ENCODE measurements at places on chromosomes 16 and 17.

- no peak for DNase-seq
Measured at GRCh38 chr16:19196871-19197270, 28.8 kb downstream of the SYT17 start.

- DNase-seq, result no peak
Measured at GRCh38 chr16:57152096-57153093, 33.4 kb downstream of the PSME3IP1 start.

GRCh38 chr16:10090816-10091215 is 91.4 kb downstream of the GRIN2A start:
- no peak for DNase-seq

GRCh38 chr17:64565563-64565962 is 58.8 kb downstream of the CEP95 start:
- no peak for DNase-seq

- no peak for DNase-seq
Measured at GRCh38 chr17:61809816-61810392, 53.4 kb downstream of the BRIP1 start.

GRCh38 chr17:61064087-61064951 is 335.3 kb upstream of the TBX2 start:
- no peak for DNase-seq

GRCh38 chr16:71540-72401 is 660 bp downstream of the RHBDF1 start:
- no peak for DNase-seq

- no peak for DNase-seq
Measured at GRCh38 chr16:60214311-60214710, 1480.2 kb upstream of the GOT2 start.

DNA sequence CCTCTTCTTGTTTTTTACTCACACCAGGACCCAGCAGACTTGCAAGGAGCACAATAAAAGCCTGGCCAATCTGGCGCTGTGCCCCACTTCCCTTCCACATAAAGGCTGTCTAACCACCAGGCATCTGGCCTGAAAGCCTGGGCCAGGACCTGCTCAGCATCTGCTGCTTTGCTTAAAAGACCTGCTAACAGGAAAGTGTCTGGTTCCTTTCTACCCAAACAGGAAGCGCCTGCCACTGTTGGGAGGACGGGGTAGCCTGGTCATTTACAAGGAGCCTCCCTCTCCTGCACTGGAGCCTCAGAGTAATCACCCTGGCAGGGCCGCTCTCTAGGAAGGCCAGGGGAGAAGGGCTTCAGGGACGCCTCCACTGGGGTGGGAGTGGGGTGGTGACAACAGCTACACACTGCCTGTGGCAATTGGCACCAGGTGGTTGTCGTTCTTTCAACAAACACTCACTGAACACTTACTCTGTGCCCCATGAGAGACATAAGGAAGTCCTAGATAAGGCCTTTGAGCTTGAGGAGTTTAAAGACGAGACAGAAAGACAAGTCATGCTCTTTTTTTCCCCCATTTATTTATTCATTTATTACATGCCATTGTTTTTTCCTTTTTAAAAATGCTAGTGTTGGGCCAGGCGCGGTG is 6.3 kb upstream of the MMP28 start:
- no peak for DNase-seq

GRCh38 chr16:65786916-65787315 is 579.6 kb upstream of the CDH5 start:
- no peak for DNase-seq

- no peak for DNase-seq
Measured at GRCh38 chr16:74466872-74467271, 45.6 kb upstream of the CLEC18B start.

DNA sequence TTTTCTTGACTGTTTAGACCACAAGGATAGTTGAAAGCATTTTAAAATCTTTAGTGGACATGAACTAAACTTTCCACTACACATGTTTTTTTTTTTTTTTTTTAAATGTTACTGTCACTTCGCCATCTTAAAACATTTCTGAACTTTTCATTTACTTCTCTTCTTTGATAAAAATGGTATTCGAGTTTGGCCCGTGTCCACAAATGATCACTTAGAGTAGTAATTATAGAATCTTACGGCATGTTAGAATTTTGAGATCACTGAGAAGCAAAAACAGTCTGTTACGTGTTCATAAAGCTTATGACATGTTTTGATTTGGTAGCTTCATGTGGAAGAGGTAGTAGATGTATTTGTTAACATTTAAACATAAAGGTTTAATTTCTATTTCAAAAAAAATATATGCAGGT is 1.1 kb downstream of the NSRP1 start:
- DNase-seq, result no peak

DNA sequence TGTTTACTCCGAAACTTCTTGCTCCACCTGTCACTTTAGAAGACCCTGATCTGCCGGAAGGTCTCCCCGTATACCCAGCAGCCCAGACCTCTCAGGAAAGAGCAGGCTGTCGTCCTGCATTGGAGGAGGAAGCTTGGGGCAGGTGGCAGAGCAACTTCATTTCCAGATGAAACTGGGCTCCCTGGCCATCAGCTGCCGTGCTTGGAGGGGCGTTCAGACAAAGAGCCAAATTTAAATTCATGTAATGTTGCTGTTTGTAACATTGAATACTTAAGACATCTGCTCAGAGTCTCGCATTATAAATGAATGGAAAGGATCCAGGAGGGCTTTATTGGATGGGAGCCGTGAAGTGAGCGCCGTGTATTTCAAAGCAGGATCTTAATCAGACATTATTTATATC is 628.5 kb downstream of the MAF start:
- DNase-seq, result no peak

DNA sequence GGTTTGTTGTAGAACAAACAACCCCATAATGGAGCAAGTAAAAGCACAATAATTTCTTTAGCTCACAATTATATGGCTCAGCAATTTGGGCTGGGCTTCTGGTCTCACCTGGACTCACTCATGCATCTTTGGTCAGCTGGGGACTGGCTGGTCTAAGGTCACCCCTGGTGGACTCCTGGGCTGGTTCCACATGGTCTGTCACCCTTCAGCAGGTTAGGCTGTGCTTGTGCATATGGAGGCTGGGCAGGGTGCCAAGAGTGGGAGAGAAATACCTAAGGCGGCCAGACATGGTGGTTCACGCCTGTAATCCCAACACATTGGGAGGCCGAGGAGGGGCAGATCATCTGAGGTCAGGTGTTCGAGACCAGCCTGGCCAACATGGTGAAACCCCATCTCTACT is 27.0 kb upstream of the SMURF2 start:
- no peak for DNase-seq

DNA sequence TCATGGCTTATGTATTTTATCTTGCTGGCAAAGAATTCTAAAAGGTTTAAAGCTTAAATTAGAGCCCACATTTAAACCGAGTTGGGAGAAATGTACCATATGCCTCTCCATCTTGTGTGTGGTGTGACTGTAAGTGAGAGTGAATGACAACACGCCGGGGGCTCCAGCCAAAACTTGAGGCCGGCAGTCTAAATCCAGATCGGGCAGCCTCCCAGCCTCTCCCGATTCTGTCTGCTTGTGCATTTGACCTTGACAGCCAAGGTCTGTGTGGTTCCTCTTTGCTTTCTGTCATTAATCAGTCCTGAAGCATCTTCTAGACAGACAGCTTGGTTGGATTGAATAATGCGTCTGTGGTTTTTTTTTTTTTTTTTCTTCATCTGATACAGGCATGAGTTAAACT is 1093.2 kb upstream of the EEF2KMT start:
- DNase-seq, result no peak

DNA sequence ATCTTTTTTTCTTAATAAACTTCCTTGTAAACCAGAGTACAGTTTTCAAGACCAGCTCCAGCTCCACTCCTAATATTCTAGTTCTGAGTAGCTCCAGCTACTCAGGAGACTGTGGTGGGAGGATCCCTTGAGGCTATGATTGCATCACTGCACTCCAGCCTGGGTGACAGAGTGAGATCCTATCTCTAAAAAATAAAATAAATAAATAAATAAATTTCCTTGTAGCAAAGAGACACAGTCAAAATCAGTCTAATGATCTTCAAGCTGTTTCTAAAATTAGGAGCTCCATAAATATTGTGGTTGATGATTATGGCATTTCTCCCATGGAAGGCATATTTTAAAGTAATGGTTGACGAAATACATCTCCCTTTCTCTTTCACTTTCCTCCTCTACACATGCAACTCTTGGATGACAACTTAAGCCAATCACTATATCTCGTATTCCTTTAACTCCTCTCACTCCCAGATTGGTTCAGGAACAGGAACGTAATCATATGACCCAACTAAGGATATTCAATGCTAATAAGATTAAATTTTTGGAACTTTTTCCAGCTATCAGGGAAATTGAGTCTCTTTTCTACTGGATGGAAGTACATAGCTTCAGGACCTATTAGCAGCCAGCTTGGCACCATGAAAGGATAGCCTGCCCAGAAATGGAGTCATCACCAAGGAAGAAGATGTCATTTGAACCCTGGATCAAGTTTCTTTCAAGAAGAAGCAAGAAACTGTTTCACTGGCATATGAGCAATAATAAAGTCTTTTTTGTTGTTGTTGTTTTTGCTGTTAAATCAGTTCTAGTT is 42.1 kb upstream of the TAOK1 start:
- no peak for DNase-seq

DNA sequence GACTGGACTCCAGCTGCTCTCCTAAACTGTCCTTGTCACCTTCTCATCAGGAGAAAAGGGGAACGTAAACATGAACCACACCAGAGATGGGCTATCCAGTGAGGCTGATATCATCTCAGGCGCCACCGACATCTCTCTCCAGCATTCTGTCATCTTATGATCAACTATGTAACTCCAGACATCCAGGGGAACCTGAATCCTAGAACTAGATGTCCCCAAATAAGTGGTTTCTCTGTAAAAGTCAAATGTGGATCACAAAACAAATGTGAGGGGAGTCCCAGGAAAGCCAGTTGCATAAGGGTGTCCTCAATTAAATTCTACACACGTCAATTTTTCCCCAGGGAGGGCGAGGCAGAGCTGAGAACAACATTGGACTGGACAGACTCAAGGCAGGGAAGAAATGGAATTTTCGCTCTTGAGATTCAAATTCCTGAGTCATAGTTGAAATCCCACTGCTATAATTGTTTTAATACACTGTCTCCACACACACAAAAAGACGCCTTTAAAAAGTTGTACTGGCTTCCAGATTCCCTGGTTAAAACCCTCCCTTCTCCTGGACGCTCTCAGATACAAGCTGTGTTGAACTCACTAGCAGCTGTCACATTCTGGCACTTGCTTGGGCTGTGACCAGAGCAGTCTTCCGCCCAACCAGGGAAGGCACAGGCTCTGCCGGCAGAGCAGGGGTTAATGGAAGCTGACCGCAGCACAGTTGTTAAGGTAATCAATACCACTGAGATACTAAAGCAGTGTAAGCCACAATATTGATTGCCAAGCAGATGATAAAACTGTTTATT is 62.6 kb downstream of the ZFHX3 start:
- DNase-seq, result no peak

- DNase-seq, result no peak
Measured at GRCh38 chr17:72175787-72176515, 55.1 kb downstream of the SOX9 start.

DNA sequence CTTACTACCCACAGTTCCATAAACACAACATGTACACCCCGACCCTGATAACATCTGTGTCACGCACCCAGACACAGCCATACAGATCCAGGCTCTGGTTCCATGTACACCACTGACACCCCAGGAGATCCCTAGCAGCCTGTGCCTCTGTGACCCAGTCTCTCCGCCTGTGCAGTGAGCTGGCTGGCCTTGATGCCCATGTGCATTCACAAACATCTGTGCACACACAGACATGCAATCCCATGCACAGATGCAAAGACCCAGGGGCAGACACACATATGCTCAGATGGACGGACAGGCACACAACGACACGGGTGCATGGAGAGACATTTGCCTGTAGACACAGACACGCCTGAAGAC is 4.1 kb downstream of the CCDC102A start:
- DNase-seq, result no peak

DNA sequence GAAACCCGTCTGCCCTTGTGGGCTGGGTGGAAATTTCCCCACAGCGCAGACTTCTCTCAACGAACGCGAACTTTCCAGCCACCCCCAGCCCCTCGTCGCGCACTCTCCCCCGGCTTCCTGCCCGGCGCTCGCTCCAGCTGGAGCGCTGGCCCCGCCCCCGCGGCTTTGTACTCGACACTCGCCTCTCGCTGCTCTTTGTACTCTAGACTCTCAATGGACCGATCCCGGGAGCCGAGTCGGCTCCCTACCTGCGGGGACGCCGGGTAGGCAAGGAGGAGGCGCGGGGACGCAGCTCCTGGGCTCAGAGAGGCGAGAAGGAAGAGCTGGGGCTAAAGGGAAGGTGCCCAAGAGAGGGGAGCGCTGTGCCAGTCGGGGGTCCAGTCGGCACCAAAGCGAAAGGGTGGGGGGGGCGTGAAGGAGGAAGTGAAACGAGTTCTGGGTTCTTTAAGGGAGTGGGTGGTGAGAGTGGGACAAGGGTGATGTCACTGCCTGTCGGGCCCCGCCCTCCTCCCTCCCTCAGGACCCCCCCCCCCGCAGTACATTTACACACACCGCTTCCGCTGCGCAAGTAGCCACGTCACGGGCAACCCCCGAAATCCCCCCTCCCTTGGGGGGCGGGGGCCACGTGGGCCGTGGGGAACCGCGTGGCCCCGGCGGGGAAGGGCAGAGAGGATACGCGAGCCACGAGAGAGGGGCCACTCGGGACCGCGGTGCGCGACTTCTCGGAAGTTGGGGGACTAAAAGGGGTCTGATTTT is 9.7 kb downstream of the KDM6B start:
- DNase-seq, result peak; percentile 88

DNA sequence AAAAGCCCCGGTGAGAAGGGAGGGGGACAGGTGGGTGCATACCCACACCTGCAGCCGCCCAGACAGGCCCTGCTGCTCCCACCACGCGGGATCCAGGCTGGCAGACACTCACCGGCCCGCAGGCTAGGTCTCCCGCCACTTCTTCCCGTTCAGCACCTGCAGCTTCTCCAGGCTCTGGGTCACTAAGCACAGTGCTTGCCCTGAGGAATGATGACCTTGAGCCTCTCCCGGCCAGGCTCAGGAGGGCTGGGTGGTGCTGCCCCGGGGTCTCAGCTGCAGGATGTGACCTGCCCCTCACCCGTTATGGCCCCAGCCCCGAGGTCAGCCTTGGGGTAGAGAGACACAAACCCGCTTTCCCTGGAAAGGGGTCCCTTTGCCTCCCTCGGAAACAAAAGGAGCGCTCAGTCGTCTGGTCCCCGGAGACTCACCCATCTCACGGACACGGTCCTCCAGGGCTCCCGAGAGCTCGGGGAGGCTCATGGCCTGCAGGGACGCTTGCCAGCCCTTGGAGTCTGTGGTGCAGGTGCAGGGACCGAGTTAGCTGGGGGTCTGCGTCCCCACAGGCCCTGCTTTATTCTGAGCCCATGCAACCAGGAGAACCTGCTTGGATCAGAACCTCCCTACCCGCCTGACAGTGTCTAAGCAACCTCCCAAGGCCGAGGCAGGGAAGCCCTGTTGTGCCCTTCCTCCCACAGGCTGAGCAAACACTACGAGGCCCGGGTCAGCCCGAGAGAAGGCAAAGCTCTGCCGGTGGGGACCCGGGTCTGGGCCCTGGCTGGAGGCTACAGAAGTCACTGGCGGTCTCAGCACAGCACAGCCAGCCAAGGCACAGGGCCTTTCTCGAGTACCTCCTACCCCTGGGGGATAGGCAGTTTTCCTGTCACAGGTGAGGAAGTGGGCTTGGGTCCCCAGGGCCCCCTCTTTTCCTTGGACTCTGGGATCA is 3.8 kb downstream of the NUDT16L1 start:
- DNase-seq, result no peak
